ENCODE measurements at places on chromosomes 7 and 10.

- no peak for DNase-seq
Measured at GRCh38 chr10:3126249-3126648, 46.3 kb downstream of the PITRM1 start.

DNA sequence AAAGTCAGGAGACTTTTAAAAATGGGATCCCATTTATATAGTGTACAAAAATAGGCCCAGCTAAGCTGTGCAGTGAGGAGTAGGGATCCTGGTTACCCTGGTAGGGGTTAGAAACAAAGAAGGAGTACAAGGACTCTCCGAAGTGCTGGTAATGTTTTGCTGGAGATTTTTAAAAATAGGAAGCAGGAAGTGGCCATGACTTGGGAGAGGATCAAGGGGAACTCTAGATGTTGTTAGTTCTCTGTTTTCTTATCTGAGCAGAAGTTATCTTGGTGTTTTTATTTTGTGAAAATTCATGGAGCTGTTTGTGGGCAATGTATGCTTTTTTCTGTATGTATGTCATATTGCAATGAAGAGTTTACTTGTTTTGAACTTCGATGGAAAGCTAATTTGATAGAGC, 373.9 kb downstream of the SFMBT2 start:
- no peak for DNase-seq

DNA sequence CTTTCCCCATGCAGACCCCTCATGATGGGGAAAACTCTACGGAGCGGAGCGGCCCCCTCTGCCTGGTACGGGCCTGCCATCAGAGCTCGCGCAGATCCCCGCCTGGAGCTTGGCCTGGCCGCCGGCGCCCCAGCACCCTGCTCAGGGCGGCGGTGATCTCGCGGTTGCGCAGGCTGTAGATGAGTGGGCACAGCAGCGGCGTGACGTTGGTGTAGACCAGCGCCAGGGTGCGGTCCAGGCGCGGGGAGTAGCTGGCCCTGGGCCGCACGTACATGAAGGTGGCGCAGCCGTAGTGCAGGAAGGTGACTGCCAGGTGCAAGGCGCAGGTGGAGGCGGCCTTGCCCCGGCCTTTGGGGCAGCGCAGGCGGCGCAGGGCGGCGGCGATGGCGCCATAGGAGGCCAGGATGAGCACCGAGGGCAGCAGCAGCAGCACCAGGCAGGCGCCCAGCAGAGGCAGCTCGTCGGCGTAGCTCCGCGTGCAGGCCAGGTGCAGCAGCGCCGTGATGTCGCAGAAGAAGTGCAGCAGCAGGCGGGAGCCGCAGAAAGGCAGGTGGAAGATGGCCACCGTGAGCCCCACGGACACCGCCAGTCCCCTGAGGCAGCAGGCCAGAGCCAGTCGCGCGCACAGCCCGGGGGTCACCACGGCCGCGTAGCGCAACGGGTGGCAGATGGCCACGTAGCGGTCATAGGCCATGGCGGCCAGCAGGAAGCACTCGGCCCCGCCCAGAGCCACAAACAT, 33.4 kb downstream of the TAS2R41 start:
- DNase-seq = no peak

DNA sequence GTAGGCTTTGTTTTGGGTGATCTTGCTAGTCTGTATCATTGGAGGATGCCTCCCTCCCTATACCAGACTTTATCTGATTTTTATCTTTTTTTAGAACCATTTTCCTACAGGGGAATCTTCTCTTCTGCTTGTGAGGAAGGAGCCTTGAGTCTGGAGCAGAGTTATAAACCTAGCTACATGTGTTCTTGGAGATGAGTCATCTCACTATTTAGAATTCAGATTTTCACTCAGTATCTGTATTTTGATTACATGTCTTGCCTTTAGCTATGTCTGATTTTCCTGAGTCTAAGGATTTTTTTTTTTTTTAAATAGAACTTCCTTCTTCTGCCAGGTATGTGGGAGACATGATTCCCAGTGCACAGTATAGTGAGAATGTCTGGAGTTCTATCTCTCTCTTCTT, 211.6 kb upstream of the MBL2 start:
- no peak for DNase-seq

- DNase-seq = no peak
Measured at GRCh38 chr10:5944389-5945189, 32.8 kb downstream of the IL15RA start.

GRCh38 chr7:139159900-139160675, 50.6 kb upstream of the ZC3HAV1 start:
- DNase-seq = no peak

DNA sequence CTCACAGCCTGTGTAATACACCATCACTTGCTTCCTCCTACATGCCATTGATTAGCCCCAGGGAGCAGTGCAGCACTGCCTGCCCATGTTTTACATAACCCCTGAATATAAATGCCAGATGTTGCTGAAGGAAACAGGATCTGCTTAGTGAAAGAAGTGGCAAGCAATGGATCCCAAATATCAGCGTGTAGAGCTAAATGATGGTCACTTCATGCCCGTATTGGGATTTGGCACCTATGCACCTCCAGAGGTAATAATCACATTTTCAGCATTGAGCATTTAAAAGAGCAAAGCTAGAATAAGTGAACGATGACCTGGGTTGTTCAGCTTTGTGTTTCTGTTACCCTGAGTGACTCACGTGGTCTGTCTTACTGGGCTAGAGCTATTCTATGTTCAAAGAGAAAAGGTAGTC, at the start of gene AKR1C4:
TSS of gene AKR1C4 (plus strand) at position 136 of the 412 bp plus-strand sequence. CDS start at position 167, 31 bp downstream.
- no peak for DNase-seq

DNA sequence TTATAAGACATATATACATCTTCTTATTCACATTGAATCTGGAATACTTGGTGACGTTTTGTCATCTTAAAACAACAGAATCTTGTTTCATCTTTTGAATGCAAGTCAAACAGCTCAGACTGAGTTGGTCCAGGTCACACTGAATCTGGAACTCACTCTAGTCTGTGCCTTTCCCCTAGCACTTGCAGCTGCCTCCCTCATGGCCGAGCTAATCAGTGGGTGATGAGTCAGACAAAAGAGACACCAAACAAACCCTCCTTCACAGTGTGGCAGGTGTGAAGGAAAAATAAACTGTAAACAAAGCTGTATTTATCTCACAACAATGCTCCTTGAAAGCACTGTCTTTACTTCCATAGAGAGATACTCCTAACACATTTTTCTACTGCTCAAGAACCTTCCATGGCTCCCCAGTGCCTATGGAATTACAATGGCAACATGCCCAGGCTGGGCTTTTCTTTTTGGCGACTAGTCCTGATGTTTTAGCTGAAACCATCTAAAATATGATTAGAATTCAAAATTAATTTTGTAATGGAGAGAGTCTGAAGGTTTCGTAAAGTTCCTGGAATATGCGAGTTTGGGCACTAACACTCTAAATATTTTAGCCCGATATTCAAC, 140.0 kb downstream of the ZNF365 start:
- no peak for DNase-seq

DNA sequence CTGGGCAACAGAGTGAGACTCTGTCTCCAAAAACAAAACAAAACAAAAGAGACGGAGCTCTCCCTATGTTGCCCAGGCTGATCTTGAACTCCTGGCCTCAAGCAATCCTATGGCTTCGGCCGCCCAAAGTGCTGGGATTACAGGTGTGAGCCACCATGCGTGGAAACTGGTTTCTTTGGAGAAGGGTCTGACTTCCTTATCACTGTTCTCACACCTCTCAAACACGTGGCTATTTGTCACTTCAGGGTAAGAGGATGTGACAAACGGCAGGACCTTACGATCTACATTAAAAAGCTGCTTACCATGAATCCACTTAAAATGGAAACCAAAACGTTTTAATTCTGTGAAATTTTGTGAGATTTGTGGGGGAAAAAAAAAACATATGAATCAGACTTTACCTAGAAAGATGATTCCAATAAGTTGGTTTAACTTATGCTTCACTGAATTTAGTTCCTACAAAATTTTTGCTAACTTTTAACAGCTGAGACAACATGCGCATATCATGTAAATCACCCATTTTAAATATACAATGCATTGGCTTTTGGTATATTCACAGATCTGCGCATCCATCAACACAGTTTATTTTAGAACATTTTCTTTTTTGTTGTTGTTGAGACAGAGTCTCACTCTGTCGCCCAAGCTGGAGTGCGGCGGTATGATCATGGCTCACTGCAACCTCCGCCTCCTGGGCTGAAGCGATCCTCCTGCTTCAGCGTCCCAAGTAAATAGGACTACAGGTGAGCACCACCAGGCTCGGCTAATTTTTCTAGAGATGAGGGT, 18.7 kb upstream of the FOXK1 start:
- DNase-seq = no peak

GRCh38 chr7:87837597-87837996, 38.6 kb downstream of the SLC25A40 start:
- no peak for DNase-seq

DNA sequence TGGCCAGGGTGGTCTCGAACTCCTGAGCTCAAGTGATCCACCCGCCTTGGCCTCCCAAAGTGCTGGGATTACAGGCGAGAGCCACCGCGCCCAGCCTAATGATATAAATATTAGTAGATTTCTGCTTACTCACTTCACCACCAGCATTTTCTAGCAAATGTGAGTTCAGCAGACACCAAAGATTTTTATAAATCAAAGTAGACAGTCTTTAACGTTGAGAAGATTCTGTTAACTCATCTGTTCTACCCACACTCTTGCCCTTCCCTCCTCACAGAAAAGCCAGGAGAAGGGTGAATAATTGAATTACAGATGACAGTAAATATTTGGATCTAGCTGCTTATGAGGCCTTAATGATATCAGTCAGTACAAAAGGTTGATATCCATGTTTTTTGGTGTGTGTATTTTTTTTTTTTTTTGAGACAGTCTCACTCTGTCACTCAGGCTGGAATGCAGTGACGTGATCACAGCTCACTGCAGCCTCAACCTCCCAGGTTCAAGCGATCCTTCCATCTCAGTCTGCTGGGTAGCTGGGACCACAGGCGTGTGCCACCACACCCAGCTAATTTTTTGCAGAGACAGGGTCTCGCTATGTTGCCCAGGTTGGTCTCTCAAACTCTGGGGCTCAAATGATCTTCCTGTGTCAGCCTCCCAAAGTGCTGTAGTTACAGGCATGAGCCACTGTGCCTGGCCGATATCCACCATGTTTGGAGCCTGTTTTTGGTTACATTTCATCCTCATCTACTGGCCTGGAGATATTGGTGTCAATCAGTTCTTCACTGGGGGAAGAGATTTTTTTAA, 120.5 kb downstream of the CUX1 start:
- no peak for DNase-seq

- no peak for DNase-seq
Measured at GRCh38 chr7:16055263-16055976, 365.9 kb downstream of the CRPPA start.

DNA sequence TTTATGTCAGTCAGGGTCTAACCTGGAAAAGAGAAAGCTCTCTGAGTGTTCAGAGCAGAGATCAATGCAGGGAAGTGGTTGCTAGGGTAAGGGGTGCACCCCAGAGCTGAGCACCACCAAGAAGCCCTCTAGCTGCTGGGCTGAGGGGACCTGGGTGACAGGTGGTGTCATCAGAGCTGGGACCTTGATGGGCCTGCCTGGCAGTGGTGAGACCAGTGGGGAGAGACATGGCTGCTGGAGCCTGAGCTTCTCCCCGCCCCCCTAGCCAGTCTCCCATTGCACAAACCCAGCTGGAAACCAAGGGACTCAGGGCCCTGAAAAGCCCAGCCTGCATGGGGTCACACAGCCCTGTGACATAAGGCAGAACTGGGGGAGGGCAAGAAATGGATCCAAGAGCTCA, 49.1 kb upstream of the OSBPL3 start:
- DNase-seq = no peak

GRCh38 chr7:98294798-98295382, 13.4 kb downstream of the BRI3 start:
- no peak for DNase-seq

DNA sequence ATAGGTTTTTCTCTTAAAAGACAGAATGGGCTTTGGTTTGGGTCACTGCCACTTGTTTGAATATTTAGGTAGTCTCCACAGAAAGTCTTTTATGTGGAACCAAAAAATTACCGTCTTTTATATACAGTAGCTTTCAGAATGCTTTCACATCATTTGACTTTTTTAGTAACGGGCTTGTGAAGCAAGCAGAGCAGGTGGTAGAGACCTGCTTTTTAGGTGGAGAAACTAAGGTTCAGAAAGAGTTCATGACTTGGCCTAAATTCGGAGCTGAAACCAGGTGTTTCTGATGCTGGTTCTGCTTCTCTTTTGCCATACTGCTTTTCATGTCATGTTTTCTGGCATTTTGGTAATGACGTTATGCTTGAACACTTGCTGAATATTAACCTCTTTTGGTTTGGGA, 36.3 kb downstream of the GARS1 start:
- DNase-seq = no peak

DNA sequence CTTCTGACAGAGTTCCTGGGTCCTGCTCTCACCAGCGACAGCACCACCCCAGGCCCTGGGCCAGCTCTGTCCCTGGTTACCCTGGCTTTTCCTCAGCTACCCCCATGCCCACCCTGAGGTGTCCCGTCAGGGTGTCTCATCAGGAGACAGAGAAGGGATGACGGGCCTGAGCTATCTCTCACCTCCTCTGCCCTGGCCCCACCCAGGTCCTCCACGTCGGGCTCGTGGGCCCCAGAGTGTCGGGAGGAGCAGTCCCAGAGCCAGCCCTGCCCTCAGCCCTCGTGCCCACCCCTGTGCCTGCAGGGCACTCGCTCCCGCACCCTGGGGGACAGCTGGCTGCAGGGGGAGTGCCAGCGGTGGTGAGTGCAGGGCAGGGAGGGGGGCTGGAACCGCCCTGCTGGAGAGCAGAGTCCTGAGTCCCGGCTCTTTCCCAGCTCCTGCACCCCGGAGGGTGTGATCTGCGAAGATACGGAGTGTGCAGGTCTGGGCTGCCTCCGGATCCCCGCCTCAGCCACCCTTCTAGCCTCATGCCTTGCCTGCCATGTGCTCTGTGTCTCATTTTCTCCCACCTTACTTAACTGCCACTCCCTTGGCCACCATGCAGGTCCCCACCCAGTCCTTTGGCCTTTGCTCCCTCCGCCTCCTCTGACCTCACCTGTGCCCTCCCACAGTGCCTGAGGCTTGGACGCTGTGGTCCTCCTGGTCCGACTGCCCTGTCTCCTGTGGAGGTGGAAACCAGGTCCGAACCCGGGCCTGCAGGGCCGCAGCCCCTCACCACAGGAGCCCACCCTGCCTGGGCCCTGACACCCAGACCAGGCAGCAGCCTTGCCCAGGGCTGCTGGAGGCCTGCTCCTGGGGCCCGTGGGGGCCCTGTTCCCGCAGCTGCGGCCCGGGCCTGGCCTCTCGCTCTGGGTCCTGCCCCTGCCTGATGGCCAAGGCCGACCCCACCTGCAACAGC, 16.7 kb upstream of the ZNF862 start:
- DNase-seq = no peak

DNA sequence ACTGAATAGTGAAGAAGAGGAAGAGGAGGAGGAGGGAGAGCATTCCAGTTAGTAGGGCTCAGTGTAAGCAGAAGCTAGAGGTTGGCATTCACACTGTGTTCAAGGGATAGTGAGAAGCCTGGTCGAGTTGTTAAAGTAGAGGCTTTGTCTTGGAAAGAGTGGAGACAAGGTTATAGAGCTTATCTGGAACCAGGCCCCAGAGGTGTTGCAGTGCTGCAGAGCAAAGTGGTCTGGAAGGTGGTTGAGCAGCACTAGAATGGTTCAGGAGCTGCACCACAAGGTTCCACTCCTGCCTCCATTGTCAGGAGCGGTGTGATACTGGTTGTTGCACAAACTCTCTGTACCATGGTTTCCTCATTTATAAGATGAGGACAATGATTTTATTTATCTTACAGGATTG, 8.8 kb upstream of the PCGF5 start:
- no peak for DNase-seq
